ENCODE measurements at places on chromosomes 1 and 21. TPM values are rescaled to one million over a fixed set of nuclear protein-coding genes. Genes with fewer than 3 reads are reported as not detected.

The GLIS1 gene
- 1.4 TPM for total RNA-seq

The IL22RA1 gene
- not detected for total RNA-seq

The OR2T29 gene
- not detected for total RNA-seq

The SSX2IP gene
- 11.5 TPM for total RNA-seq

The IL12RB2 gene
- not detected for total RNA-seq

The ALG14 gene
- 3.5 TPM for total RNA-seq

The PLEKHN1 gene
- 0.66 TPM for total RNA-seq

The CORT gene
- 0.43 TPM for total RNA-seq

The OR2T2 gene
- not detected for total RNA-seq

The RBM11 gene
- 0.26 TPM for total RNA-seq

The KRTAP12-2 gene
- total RNA-seq = not detected

The PLPPR5 gene
- not detected for total RNA-seq

The TCP10L gene
- total RNA-seq = 0.26 TPM

The HUNK gene
- not detected for total RNA-seq

The NLRP3 gene
- total RNA-seq = 0.33 TPM

The LYST gene
- total RNA-seq = 36.7 TPM

The FCGR1A gene
- 0.20 TPM for total RNA-seq

The CFAP45 gene
- 0.73 TPM for total RNA-seq

The CTTNBP2NL gene
- 17.1 TPM for total RNA-seq

The NDUFV3 gene
- total RNA-seq = 41.9 TPM

The AMPD1 gene
- not detected for total RNA-seq

The IGSF9 gene
- not detected for total RNA-seq

The OLIG2 gene
- not detected for total RNA-seq

The TYW3 gene
- 18.1 TPM for total RNA-seq

The NBPF4 gene
- not detected for total RNA-seq

The RUNX1 gene
- total RNA-seq = 48.6 TPM

The SH3BGR gene
- total RNA-seq = 5.3 TPM

The CCDC181 gene
- 0.85 TPM for total RNA-seq

The NTRK1 gene
- 0.07 TPM for total RNA-seq

The TMEM82 gene
- total RNA-seq = not detected

The ACTL8 gene
- 0.07 TPM for total RNA-seq

The FCRLB gene
- 1.6 TPM for total RNA-seq

The CHI3L1 gene
- total RNA-seq = 1.1 TPM

The CHIA gene
- not detected for total RNA-seq

The CRYBG2 gene
- not detected for total RNA-seq

The SH2D2A gene
- total RNA-seq = 0.13 TPM

The PRAMEF7 gene
- not detected for total RNA-seq

The FMO4 gene
- total RNA-seq = 2.4 TPM

The RNU1-4 gene
- total RNA-seq = under 0.01 TPM

The ZMYND12 gene
- 1.3 TPM for total RNA-seq

The ALPL gene
- total RNA-seq = 0.36 TPM

The ATP6V1G3 gene
- total RNA-seq = not detected

The APCS gene
- total RNA-seq = not detected

The LCA5L gene
- 2.2 TPM for total RNA-seq

The SON gene
- total RNA-seq = 192 TPM

The C1orf94 gene
- total RNA-seq = not detected

The C1QTNF12 gene
- total RNA-seq = 2.2 TPM

The CFAP141 gene
- not detected for total RNA-seq

The FMO5 gene
- total RNA-seq = 1.4 TPM

The OR2T11 gene
- not detected for total RNA-seq

The EVI5 gene
- total RNA-seq = 54.2 TPM

The LDLRAD1 gene
- not detected for total RNA-seq

The ADGRL2 gene
- 378 TPM for total RNA-seq

The PHGDH gene
- total RNA-seq = 117 TPM

The OR10R2 gene
- total RNA-seq = not detected

The RNF115 gene
- 12.2 TPM for total RNA-seq

Measured in smooth muscle cell of the pulmonary artery (primary cell).